SJCRH30 (cell line): ENCODE measurements at places on chromosomes 5 and 9. TPM values are rescaled to one million over a fixed set of nuclear protein-coding genes. Genes with fewer than 3 reads are reported as not detected.

GRCh38 chr5:125256296-125256695 is 509.9 kb upstream of the ZNF608 start:
- no peaks in the 10 kb centered on the region for H3K36me3 ChIP-seq
- DNase-seq, result no peak
- no peak overlapping the region for H3K4me3 ChIP-seq
- H3K27me3 ChIP-seq, result no peaks in the 10 kb centered on the region

LEAP2 gene
- 1.2 and 1.6 TPM in 2 replicates for total RNA-seq

GRCh38 chr9:101226803-101227202 is 158.0 kb downstream of the BAAT start:
- H3K36me3 ChIP-seq, result no peaks in the 10 kb centered on the region
- no peaks in the 10 kb centered on the region; the same call in 1 of the 2 replicates for H3K27me3 ChIP-seq
- peak; percentile 29 for DNase-seq
- no peak overlapping the region for H3K27ac ChIP-seq
- no peaks in the 10 kb centered on the region for H3K4me1 ChIP-seq

- H3K27ac ChIP-seq, result no peak overlapping the region
- no peak overlapping the region for H3K4me3 ChIP-seq
- no peaks in the 10 kb centered on the region for H3K27me3 ChIP-seq
- H3K36me3 ChIP-seq, result no peaks in the 10 kb centered on the region
- no peak for DNase-seq
Observed at GRCh38 chr5:142748132-142748531, 22.0 kb upstream of the ARHGAP26 start.

GRCh38 chr9:128911529-128912035 is 9.2 kb upstream of the PHYHD1 start:
- H3K27ac ChIP-seq, result peak overlapping the region; percentile 55
- peak; percentile 66 for DNase-seq
- no peaks in the 10 kb centered on the region for H3K27me3 ChIP-seq
- H3K36me3 ChIP-seq, result peaks cover 71% of the 10 kb centered on the region

- no peak for DNase-seq
- H3K4me1 ChIP-seq, result no peaks in the 10 kb centered on the region
- H3K27ac ChIP-seq, result no peak overlapping the region
- H3K4me3 ChIP-seq, result no peak overlapping the region
- H3K36me3 ChIP-seq, result peaks cover 41% of the 10 kb centered on the region
- no peaks in the 10 kb centered on the region for H3K27me3 ChIP-seq
Observed at GRCh38 chr5:127386557-127386956, 96.0 kb downstream of the MEGF10 start.

DNA sequence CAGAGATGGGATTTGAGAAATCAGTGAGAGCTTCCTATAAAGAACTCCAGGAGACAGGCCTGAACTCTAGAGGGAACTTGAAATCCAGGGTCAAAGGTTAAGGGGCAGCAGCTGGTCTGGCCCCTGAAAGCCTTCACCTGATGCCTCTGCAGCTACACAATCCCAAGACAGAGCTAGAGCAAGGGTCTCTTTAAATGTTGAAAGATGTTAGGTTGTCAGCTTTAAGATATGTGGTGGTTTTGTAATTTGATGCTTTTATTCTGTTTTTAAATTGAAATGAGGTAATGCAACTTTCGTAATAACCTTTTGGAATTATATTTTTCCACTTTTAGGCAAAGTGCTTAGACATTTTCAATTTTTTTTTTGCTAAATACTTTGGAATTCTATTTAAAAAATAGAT is 2.4 kb downstream of the SOWAHA start:
- no peaks in the 10 kb centered on the region for H3K36me3 ChIP-seq
- H3K27me3 ChIP-seq, result peaks cover 4% of the 10 kb centered on the region; the same call in 1 of the 2 replicates
- H3K4me1 ChIP-seq, result peaks cover 3% of the 10 kb centered on the region; the same call in 1 of the 2 replicates
- H3K27ac ChIP-seq, result no peak overlapping the region

DNA sequence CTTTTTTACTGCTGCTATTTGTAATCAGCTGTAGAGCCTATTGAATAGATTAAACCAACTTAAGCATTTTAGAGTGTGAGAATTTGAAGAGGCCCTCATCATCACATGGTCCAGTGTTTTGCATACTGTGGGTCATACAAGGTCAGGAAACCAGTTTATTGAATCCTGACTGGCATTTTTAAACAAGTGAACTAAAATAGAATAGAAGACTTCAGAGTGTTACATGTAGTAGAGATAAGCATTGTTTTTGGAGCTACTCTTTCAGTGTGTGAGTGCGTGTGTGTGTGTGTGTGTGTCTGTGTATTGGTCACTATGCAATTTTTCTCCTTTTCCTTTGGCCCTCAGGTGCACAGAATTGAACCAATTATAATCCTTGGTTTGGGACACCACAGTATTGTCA is 114.4 kb downstream of the SLC28A3 start:
- no peaks in the 10 kb centered on the region for H3K27me3 ChIP-seq
- no peak for DNase-seq
- no peak overlapping the region for H3K27ac ChIP-seq
- no peaks in the 10 kb centered on the region for H3K36me3 ChIP-seq
- no peak overlapping the region for H3K4me3 ChIP-seq
- peaks cover 9% of the 10 kb centered on the region; the same call in 1 of the 2 replicates for H3K4me1 ChIP-seq

DNA sequence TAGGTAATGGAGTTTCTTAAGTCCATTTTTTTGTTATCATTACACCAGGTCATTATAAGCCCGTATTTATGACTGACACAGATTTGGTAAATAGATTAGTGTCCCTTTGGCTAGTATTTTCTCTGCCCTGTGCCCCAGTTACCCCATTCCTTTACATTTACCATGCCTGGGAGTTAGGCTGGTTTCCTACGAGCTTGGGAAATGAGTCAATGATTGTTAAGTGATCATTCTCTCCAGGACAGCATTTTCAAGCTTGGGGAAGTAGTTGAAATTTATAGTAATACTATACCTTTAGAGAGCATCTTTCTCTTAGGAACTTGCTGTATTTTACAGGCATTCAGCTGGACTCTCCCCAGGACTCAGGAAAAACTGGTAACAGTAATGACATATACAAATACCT is 573.1 kb downstream of the TLE4 start:
- no peak for DNase-seq
- no peaks in the 10 kb centered on the region for H3K36me3 ChIP-seq
- H3K27ac ChIP-seq, result no peak overlapping the region
- no peak overlapping the region for H3K4me3 ChIP-seq

- no peak overlapping the region for H3K27ac ChIP-seq
- peaks cover 29% of the 10 kb centered on the region for H3K4me1 ChIP-seq
- no peak for DNase-seq
- no peaks in the 10 kb centered on the region for H3K36me3 ChIP-seq
- H3K27me3 ChIP-seq, result no peaks in the 10 kb centered on the region
- H3K4me3 ChIP-seq, result no peak overlapping the region
Observed at GRCh38 chr5:133917785-133918184, 50.6 kb downstream of the C5orf15 start.
